ENCODE measurements at places on chromosomes 5 and 9.
A peak's percentile ranks its signal among the peaks of the same experiment; 100 is the strongest.

- peak; percentile 9 for DNase-seq
Measured at GRCh38 chr5:123486951-123487655, 24.9 kb upstream of the CSNK1G3 start.

GRCh38 chr9:81656004-81656403, 33.3 kb downstream of the TLE1 start:
- no peak for DNase-seq

GRCh38 chr9:7172154-7173115, 414.7 kb downstream of the KDM4C start:
- DNase-seq: peak; percentile 48

DNA sequence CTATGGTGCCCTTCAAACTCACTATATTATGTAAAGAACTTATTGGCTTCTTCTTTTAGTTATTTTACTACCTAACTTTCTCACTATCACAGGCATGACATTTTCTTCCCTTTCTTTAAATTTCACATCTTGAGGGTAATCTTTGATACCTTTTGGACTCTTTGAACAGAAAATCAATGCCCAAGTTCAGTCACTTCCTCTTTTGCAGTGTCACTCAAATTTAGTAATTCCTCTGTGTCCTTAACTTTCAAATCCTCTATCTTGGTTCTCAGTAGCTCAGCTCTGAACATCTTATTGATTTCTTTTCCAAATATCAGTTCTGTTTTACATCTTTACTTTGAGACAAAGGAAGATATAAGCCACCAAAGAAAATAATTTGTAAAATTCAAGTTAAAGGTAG, 25.5 kb downstream of the CNTLN start:
- DNase-seq: no peak

DNA sequence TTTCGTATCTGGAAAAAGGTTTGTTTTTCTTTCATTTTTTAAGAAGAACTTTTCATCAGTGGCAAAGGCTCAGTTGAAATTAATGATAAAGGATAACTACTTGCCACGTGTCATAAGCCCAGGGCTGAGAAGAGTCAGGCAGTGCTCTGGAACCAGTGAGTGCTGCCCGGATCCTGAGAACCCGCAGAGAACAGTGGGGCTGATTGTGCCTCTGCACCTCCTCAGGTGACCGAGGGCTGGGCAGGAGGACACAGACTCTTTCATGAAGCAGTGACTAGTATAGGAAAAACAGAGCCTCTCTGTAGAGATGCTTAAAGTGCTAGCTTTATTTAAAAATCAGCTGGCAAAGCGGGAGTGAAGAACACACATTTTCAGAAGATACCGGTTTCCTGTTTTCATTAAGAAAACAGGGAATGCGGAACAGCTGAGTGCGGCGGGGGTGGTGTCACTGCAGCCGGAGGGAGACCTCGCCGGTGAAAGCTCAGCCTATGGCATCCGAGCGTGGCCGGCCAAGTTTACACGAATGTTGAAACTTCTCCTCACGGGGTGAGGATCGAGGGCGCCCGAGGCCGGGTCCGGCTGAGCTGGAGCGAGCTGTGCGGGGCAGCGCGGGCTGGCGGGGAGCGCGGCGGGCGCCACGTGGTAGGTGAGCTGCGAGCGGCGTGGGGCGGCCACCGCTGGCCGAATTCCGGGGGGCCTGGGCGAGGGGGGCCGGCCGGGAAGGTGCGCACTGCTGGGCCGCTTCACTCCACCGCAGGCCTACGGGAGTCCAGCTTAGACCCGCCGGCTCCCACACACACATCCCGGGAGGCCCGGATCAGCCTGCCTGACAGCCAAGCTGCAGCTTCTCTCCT, 134.7 kb upstream of the DMRT1 start:
- DNase-seq: peak; percentile 81

DNA sequence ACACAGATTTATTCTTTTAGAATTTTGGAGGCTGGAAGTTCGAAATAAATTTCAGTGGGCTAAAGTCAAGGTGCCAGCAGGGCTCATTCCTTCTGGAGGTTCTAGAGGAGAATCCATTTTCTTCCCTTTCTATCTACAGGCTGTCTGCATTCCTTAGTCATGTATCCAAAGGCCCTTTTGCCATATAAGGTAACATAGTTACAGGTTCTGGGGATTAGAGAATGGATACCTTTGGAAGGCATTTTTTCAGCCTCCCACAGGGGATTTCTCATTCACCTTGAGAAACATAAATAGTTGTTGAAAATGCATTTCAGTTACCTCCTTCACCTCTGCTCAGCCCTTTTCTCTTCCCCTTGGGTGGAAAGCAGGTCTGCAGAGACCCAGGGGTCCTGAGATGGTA, 280.0 kb upstream of the MAP3K1 start:
- DNase-seq: no peak

DNA sequence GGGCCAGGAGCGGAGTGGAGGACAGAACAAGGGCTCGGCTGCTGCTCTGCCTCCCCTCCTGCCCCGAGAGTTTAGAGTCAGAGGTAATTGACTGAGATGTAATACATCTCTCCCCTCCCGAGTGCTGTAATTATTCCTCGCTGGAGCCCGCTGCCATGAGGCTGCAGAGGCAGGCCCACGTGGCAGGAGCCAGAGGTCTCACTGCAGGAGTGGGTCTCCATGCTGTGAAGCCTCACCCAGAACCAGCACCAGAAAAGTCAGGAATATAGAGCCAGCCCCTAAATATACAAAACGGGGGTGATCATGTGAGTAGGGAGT, 2.5 kb downstream of the FAM163B start:
- no peak for DNase-seq

DNA sequence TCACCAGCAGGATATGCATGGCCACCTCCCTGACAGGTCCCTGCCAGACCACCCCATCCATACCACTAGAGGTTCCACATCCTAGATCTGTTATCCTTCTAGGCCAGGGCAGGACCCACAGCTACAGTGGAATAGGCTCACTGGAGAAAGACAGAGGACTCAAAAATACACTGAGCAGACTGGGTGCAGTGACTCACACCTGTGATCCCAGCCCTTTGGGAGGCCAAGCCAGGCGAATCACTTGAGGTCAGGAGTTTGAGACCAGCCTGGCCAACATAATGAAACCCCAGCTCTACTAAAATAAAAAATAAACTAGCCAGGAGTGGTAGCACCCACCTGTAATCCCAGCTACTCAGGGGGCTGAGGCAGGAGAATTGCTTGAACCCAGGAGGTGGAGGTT, 56.5 kb upstream of the TESK1 start:
- no peak for DNase-seq

- no peak for DNase-seq
Measured at GRCh38 chr5:38479315-38479904, 77.0 kb downstream of the LIFR start.

DNA sequence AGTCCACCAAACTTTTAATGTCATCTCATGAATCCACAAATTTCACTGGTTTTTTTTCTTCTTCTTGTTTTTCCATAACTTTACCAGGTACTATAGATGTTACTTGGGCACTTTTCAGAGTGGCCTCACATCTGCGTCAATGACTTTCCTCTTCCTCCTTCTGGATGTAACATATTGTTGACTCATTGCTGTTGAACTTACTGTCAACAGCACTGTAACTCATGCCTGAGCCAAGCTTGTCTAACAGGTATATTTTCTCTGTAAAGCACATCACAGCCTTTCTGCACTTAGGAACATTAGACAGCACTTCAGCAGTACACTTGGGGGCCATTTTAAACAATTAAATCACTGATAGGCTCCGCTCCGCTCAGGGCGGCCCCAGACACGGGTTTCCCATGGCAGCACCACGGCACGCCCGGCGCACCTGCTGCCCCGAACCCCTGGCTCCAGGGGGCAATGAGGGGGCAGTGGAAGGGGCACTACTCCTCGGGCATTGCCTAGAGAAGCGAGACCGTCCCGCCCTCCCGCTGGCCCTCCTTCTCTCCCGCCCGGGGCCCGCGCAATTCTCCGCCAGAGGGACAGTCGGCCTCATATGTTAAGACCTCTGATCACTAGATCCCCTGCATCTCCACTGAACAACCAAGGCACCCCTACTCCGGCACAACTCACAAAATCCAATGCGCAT, 41.9 kb upstream of the SPATA31C2 start:
- DNase-seq: no peak

- no peak for DNase-seq
Measured at GRCh38 chr9:76266649-76267283, 127.5 kb downstream of the RFK start.

- no peak for DNase-seq
Measured at GRCh38 chr9:102135768-102136167, 397.3 kb upstream of the GRIN3A start.

- DNase-seq: no peak
Measured at GRCh38 chr5:16792598-16793275, 143.4 kb downstream of the MYO10 start.

GRCh38 chr5:1884678-1885403, 2.1 kb upstream of the IRX4 start:
- DNase-seq: no peak

DNA sequence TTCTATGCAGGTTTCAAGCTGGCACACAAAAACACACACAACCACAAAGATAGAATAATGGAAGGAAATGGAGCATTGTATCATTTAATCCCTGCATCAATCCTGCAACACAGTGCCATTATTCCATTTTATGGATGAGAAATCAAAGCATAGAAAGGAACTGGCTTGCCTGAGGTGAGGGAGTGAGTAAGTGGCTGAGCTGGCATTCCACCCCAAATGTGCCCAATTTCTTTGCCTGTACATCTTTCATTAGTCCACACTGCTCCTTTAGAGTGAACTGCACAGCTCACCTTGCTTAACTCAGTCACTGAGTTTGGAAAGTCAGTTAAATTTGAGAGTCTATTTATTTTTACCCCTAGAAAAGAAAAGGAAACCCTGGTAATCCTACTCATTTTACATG, 28.9 kb downstream of the ZNF366 start:
- no peak for DNase-seq

GRCh38 chr5:65475336-65475735, 6.4 kb downstream of the ADAMTS6 start:
- DNase-seq: no peak

GRCh38 chr9:96084331-96084734, 208.8 kb downstream of the ERCC6L2 start:
- DNase-seq: no peak

GRCh38 chr5:171701100-171701541, 84.5 kb upstream of the SMIM23 start:
- no peak for DNase-seq

- DNase-seq: no peak
Measured at GRCh38 chr5:172542651-172543131, 88.4 kb upstream of the SH3PXD2B start.

Measured in AG08395 (cell line).